Stimulated activated CD8-positive, alpha-beta memory T cell treated with anti-CD3 and anti-CD28 coated beads, Interleukin-7, amount 100 ng/mL, for 48 hours (primary cell): ENCODE measurements at places on chromosomes 1 and 21.

- DNase-seq = no peak
These were observed 20.2 kb downstream of the COLGALT2 start for GRCh38 chr1:184017306-184017705.

DNA sequence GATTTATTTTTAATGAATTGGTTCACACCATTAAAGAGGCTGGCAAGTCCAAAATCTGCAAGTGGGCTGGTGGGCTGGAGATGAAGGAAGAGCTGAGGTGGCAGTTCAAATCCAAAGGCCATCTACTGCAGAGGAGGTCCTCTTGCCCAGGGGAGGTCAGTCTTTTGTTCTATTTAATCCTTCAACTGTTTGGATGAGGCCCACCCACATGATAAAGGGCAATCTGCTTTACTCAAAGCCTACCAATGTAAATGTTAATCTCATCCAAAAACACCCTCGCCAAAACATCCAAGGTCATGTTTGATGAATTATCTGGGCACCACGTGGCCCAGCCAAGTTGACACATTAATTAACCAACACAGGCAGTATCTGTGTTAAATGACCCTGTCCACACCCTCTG, 99.0 kb downstream of the RRAGC start:
- DNase-seq = no peak

DNA sequence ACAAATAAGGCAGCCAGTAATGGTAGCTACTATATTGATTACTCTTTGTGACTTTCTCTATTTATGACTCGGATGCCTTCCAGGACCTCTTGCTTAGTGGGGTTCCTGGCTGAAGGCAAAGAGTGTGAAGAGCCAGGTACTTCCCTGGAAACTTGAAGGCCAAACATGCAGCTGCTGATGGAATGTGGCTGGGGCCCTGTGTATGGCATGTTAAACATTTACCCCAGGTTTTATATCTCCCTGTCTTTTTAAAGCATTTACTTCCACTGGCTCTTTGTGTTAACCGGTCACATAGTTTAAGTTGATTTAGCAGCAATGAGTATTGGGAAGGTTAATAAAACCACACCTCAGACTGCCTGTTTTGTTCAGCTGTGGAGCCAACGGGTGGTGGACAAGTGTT, 45.7 kb upstream of the PAXBP1 start:
- no peak for DNase-seq

DNA sequence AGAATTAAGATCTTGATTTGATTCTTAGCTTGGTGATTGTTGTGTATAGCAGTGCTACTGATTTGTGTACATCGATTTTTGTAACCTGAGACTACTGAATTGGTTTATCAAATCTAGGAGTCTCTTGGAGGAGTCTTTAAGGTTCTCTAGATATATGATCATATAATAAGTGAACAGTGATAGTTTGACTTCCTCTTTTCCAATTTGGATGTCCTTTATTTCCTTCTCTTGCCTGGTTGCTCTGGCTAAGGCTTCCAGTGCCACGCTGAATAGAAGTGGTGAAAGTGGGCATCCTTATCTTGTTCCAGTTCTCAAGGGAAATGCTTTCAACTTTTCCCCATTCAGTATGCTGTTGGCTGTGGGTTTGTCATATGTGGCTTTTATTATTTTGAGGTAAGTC, 61.5 kb upstream of the LYST start:
- no peak for DNase-seq

GRCh38 chr1:94942171-94943128, 15.5 kb upstream of the CNN3 start:
- no peak for DNase-seq

- DNase-seq = no peak
These were observed 2.8 kb downstream of the ITPKB start for GRCh38 chr1:226736001-226736907.

DNA sequence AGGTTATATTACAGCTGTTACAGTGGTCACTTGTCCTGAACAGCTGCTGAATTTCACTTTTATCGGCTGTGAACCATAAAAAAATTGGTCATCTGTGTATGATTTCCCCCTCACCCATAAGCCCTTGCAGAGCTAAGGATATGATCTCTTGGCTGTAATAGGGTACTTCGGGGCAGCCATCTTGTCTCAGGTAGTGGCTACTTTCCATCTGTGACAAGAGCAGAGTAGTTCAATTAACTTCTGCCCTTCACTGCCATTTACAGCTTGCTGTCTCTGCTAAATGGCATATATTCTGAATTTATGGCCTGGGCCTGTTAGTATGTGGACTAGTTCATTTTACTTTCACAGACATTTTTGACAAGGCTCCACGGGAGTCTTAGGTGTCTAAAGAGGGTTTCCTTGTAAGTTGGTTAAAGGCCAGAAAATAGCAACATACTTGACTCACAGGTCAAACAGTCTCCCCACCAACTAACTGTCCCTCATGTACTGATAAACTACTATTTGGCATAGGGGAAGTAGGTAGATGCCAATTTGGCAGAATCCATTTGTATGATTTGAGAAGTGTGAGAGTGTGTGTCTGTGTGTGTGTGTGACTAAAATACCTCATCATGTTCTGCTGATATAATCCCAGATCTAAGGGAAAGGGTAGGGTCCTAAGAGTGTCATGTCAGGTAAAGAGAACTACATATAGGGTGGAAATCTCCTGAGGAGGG, 151.6 kb downstream of the KCTD3 start:
- DNase-seq = no peak

- DNase-seq = no peak
These were observed 20.3 kb upstream of the ARF1 start for GRCh38 chr1:228062085-228062791.

DNA sequence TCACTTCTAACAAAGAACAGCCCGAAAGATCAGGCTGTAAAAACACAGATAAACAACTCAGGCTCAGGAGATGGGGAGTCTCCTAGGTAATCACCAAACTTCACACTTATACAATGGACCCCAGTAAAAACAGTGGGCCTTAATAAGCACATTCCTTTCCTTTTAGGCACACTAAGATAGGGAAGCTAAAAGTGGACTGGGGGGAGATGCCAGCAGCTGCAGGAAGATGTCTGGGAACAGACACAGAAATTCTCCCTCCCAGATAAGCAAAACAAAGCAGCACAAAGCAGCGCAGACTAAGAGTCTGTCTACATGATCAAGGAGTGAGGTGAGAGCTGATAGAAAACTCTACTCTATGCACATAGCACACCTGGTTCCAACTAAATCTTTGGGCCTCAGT, 29.0 kb upstream of the CTBS start:
- DNase-seq = no peak

GRCh38 chr1:245489838-245490237, 335.1 kb downstream of the KIF26B start:
- DNase-seq = no peak

DNA sequence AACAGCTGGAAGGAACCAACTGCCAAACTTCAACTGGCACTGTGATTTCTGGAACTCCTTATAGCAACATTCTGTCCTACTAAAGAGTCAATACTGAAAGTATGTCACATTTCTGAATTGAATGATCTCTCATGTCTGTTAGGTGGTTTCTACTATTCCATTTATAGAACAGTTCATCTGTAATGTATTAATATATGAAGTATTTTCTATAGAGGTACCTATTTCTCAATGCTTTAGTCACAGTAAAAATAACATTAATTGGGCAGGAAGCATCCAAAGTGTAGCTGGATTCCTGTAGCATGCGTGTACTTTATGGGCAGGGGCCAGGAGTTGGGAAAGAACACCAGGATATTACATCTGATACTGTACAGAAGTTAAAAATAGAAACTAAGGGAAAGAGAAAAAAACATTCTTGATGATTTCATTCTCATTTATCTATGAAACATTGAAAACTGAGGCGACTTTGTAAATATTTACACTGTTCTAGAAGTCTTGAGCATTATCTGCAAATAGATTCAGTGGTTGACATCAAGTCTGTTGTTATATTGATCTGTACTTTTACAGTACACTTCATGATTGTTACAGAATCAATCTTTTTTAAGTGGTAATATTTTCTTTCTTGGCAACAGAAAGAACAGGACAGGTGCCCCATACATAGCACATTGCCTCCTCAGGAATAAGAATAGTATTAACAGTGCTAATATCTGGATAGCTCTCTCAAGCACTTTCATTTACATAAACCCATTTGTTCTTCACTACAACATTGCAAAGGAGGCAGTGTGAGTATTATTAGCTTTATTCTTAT, 6.2 kb upstream of the ZNF281 start:
- DNase-seq = no peak

DNA sequence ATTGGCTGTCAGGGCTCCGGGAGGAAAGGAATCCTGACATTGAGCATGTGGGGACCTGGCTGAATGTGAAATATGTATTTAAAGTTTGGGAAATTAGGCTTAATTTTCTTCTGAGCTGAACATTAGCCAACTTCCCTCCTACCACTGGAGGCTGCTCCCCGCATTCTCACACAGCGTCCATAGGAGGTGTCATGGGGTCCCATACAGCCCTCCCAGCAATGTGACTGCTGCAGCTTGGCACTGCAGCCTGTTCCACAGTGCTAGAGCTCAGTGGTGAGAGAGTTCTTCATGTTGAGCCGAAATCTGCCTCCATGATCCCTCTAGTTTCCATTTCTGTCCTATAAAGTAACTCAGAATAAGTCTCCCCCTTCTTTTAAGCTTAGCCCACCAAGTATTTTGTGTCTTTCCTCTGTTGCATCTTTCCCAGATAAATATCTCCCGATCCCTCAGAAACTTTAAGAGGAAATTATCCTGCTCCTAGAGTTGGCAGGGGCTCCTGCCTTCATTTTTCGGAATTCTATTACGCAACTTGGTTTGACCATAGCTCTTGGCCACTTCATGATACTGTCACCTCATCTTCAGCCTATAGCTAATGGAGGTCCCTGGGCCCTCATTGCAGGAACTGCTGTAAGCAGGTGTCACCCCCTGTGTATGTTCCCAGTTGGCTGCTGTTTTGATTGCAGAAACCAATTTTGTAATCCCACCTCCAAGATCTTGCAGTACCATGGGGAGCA, 2.0 kb downstream of the FCRL6 start:
- DNase-seq = no peak

- no peak for DNase-seq
These were observed 139.4 kb downstream of the DHRS3 start for GRCh38 chr1:12478612-12478985.

DNA sequence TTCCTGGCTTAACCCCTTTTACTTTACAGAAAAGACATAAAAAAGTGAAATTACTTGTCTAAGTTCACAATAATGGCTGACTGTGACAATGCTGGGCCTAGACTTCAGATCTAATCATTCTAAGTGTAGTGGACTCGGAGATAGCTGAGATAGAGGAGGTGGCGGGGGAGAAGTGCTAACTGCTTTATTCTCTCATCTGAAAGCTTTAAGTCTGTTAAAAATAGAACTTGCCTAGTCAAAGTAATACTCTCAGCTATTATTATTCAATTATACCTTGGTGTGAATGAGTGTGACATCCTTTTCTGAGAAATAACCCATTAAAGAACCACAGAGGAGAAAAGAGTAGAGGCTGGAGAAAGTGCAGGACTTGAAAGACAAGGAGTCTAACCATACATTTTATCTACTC, 96.1 kb upstream of the OLIG2 start:
- DNase-seq = no peak

DNA sequence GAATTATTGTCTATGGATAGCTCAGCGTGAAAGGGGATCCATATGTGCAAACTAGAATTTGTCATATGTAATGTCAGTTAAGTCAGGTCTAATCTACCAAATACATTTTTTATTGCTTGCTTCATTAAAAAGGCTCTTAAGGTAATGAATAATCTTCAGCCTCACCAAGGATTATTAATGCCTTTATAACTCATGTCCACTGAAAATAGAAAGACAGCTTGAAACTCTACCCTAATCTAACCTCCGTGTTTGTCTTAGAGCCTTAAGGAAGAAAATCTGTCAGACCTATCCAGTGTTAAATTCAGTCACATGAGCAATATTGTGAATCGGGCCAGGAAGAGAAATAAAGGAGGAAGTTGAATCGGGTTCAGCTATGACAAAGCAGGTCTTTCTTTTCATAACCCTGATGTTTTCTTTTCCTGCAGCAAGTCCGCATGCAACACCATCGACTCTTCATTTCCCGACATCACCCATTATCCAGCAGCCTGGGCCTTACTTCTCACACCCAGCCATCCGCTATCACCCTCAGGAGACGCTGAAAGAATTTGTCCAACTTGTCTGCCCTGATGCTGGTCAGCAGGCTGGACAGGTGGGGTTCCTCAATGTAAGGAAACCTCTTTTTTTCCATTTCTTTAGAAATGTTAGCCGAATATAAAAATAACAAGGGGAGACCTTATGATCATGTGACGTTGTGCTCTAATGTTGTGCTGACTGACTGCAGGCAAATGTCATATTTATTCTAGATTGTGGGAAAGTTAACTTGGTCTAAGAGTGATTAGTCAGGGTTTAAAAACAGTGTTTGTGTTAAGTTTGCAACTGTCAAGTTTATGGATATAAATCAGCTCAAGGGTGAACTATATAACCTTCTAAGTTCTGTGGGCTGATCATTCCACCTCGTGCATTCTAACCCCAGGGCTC, 321.0 kb downstream of the TM2D1 start:
- DNase-seq = no peak

DNA sequence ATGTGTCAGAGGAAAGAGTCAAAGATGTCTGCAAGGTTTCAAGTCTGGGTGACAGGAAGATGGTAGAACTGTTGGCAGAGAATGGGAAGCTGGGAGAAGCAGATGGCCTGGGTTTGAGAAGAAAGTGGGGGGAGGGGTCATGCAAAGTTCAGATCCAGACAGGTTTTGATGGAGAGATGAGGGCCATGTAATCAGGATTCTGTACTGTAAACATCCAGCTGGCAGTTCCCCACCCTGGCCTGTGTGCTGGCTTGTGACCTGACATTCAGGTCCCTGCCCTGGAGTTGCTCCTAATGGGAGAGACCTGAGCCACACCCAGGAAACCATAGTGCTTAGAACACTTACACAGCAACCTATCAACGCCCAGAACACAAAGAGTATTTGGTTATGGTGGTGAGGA, 15.6 kb upstream of the ETV3 start:
- no peak for DNase-seq

- DNase-seq = no peak
These were observed 10.9 kb upstream of the C4BPB start for GRCh38 chr1:207077470-207078377.

DNA sequence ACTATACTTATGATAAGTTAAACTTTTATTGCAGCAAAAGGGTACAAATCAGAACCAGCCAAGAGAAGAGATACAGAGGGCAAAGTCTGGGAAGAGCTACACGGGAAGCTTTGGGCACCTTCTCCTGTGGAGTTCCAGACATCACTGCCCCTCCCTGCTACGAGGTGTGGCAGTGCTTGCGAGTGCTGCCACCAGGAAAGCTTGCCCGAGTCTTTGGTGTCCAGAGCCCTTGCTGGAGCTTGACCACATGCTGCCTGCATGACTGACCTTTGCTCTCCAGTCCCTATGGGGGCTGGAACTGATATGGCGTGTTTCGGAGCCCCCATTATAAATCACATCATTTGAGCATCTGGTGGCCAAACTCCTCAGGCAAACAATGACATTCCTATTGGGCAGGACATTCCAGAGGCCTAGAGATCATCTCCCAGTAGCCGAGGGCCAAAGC, 23.4 kb downstream of the PLEKHO1 start:
- DNase-seq = no peak

GRCh38 chr1:78385744-78386462, 104.9 kb upstream of the PTGFR start:
- DNase-seq = no peak

- no peak for DNase-seq
These were observed 585 bp downstream of the ADGRL4 start for GRCh38 chr1:79005945-79006344.

- DNase-seq = peak; percentile 99
These were observed 4.9 kb downstream of the SH3BGRL3 start for GRCh38 chr1:26284597-26285347.
